ENCODE measurements at places on chromosomes 2 and 18.
A peak's percentile ranks its signal among the peaks of the same experiment; 100 is the strongest.

- DNase-seq: no peak
These were observed 40.0 kb upstream of the GPC1 start for GRCh38 chr2:240395448-240395847.

- no peak for DNase-seq
These were observed 35.8 kb upstream of the DYSF start for GRCh38 chr2:71417300-71418202.

- no peak for DNase-seq
These were observed 101.8 kb downstream of the SH3BP4 start for GRCh38 chr2:235053651-235054050.

DNA sequence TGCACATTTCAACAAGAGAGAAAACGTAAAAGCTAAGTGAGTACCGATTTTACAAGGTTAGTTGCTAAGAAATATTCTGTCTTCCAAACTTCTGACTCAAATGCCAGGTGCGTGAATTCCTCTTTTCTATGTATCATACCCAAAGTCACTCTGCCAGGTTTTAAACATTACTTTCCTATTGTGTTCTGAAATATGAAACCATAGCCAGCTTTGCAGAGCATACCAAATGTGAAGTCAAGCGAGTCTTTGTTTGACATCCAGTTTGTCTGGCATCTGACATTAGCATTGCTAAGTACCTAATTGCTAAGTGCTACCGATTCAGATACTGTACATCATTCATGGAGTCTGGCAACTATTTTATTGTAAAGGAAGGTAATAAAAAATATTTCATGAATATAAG lies 321.9 kb upstream of the GALNT5 start:
- no peak for DNase-seq

GRCh38 chr2:207316906-207317305 lies 151.2 kb upstream of the KLF7 start:
- no peak for DNase-seq

DNA sequence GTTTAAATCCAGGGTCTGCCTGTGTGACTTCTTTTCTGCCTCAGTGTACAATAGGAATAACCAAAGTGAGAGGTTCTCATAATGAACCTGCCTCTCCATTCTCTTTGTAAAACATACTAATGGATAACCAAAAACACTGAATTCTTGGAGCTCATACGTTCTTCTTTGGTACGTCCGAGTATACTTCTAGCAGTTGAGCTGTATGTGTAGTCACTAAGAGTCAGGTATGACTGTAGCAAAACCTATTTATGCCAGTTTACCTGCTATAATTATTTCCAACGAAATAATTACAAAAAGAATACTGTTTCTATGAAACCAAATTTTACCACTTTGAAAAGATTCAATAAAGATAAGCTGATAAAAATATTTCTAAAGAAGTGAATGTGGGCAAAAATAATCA lies 109.2 kb downstream of the IKZF2 start:
- no peak for DNase-seq

DNA sequence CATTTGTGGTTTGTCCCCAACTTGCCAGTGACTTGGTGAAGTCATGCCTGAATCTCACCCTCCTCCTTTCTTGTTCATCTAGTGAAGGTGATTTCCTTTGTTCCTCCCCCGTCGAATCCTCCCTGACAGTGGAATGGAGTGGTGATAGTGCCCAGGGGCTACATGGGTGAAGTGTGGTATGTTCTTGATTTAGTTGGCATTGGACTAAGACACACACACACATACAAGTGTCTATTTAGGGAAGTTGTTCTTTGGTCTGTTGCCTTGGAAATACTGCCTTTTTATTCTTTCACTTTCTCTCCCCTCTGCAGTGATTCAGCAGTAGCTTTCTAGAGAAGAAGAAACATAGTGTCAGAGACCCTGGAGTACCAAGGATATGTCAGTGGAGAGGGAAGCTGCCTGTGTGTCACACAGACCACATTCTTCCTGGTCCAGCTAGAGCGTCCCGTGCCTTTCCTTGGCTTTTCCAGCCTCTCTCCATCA lies 10.9 kb downstream of the INPP4A start:
- no peak for DNase-seq

DNA sequence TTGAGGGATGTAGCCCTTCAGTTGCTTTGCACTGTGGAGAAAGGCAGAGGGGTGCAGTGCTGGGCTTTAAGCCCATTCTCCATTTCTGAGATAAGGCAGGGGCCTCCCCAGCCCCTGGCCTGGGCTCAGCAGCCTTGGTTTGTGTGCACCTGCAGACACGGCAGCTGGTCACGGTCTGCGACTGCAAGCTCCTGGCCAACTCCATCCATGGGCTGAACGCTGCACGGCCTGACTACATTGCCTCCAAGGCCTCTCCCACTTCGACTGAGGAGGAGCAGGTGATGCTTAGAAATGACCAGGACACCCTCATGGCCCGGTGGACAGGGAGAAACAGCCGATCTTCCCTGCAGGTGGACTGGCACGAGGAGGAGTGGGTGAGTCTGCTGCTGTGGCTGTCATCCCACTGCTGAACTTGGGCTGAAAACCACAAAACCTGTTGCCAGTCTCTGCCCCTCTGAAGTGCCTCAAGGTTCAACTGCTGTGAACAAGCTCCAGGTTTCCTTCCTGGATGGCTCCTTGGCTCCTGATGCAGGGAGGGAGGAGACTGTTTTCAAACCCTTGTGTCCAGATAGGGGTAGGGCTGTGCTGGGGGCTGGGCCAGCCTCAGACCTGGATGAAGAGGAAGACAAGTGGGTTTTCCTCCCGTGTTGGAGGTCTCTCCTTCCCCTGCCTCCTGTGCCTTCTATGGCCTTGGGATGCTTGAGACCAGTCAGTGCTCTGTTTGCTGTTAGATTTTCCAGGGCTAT lies 54.0 kb downstream of the COA5 start:
- no peak for DNase-seq

- DNase-seq: no peak
These were observed 58.9 kb downstream of the TRAPPC8 start for GRCh38 chr18:31884020-31884419.

GRCh38 chr18:50507120-50507590 lies 52.7 kb upstream of the MAPK4 start:
- no peak for DNase-seq

- no peak for DNase-seq
These were observed 71.4 kb downstream of the EPHA4 start for GRCh38 chr2:221500501-221501209.

- peak; percentile 31 for DNase-seq
These were observed 36.5 kb upstream of the GLS start for GRCh38 chr2:190843890-190844699.

DNA sequence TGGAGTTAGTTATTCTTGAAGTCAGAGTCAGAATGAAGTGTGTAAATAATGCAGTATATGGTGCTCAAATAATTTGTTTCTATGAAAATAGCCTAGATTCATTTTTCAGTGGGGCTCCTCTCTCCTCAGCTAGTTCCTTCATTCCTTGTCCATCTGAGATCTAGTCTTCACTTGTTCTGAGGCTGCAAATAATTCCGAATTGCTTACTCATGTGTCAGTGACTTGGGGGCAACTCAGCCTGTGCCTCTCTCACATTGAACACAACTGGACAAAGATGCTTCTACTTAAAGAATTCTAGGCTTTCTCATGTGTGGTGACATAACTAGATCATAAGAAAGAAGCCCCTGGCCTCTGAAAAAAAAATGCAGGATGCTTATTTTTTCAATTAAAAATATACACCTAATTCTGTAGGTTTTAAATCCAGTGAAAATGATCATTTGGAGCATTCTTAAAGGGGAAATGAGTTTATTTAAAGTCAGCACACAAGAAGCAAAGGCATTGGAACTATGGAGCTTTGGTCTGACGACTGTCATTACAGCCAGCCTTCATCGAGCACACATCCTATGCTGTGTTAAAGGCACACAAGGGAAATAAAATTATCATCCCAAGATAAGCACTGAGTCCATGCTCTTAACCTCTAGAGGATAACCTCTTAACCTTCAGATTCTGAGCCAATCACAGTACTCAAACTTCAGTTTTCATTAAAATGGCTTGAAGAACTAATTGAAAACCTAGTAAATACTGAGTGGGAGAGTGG lies 24.8 kb upstream of the SCN7A start:
- no peak for DNase-seq

DNA sequence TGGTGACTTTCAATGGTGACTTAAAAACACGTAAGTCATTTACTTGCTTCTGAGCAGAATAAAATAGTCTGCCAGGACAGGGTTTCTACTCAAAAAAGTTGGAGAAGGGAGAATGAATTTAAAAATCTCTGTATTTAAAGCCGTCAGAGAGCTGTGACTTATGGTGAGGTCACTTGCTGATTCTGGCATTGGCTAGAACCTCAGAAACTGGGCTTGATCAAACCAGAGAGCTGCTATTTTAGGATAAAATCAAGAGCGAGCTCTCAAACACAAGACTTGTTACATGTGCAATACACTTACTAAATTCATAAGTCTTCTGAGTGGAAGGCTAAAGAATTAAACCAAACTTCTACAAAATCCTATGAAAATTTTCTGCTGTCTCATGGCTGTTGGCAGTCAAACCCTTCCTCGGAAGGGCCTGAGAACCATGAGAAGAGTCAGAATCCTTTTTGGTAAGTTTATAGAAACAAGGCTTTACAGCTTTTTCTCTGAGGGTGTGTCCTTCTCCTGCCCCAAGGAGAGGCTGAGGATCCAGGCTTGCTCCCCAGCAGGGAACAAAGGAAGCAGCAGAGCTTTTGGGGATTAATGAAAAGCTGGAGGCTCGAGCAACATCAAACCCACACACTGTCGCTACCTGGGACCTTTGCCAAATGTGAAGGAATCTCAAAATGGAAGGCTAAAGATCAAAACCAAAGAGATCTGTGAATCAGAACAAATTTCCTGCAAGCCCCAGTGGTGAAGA lies 816.4 kb downstream of the SOCS6 start:
- no peak for DNase-seq

GRCh38 chr2:100919316-100919715 lies 82.8 kb upstream of the RPL31 start:
- no peak for DNase-seq

- no peak for DNase-seq
These were observed 1250.2 kb downstream of the LRP1B start for GRCh38 chr2:140880573-140880972.

DNA sequence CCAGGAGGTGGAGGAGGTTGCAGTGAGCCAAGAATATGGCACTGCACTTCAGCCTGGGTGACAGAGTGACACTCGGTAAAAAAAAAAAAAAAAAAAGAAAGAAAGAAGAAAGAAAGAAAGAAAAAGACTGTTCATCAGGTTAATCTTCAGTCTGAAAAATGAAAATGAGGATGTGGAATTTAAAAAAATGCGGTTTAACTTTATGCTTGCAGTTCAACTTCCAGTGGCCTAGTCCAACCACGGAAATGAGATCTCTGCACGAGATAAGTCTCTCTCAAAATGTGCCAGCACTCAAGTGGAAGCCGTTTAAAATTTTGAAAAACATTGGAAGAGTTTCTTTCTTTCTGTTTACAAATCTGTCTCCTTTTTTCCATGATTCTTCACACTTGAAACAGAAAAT lies 112.1 kb downstream of the DOCK10 start:
- no peak for DNase-seq

DNA sequence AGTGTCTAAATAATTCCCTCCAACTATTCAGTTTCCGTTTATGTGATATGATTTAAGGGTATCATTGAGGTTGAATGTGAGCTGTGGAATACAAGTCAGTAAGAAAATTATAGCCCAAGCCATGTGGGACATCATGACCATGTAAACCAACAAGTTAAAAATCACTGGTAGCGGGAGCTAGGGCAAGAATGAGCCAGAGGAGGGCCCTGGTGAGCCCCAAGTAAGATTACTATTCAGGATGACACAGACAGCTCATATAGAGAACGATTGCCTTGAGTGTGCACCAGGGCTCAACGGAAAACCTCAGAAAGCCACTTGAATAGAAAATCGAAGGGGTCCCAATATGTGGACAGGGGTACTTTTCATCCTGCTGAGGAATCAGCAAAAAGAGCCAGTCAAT lies 87.8 kb upstream of the RBMS1 start:
- DNase-seq: no peak

DNA sequence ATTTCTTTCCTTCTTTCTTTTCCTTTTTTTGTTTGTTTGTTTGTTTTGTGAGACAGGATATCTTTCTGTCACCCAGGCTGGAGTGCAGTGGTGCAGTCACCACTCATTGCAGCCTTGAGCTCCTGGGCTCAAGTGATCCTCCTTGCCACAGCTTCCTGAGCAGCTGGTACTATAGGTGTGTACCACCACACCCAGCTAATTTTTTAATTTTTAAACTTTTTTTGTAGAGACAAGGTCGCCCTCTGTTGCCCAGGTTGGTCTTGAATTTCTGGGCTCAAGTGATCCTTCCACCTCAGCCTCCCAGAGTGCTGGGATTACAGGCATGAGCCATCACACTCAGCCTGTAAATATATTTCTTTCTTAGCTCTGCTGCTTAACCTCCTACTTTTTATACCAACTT lies 83.4 kb upstream of the CYP20A1 start:
- DNase-seq: no peak

GRCh38 chr2:145076085-145076484 lies 556.2 kb upstream of the ZEB2 start:
- no peak for DNase-seq

- DNase-seq: no peak
These were observed 94.9 kb upstream of the PXDN start for GRCh38 chr2:1839066-1839756.

GRCh38 chr18:50590593-50590992 lies 30.7 kb downstream of the MAPK4 start:
- no peak for DNase-seq

GRCh38 chr2:241763551-241764274 lies 12.9 kb upstream of the GAL3ST2 start:
- DNase-seq: no peak

DNA sequence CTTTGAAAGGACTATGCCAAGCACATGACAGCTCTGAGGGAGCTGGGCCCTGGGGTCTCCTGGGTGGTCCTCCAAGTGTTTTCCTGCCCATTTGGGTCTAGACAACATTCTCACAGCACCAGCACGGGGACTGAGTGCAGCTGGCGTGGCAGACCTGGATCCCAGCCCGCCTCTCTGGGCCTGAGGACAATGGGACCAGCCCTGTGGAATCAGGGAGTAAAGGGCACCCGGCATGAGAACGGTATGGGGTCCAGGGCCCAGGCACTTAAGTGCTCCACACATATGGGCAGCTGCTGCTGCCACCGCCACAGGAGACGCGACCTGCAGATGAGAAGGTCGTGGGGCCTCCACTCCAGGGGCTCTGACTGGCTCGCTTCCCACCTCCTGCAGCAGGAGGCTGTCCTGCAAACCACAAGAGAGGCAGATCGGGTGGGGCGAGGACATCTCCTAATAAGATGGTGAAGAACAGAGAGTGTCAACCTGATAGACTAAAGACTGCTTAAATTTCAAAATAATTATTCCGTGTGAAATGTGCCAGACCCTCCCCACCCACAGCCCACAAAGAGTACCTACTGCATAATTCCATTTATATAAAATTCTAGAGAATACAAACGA lies 46.3 kb downstream of the FAM178B start:
- DNase-seq: no peak

Measured in activated CD4-positive, alpha-beta T cell treated with anti-CD3 and anti-CD28 coated beads for 24 hours (primary cell).